ENCODE measurements at places on chromosomes 2 and 18.

DNA sequence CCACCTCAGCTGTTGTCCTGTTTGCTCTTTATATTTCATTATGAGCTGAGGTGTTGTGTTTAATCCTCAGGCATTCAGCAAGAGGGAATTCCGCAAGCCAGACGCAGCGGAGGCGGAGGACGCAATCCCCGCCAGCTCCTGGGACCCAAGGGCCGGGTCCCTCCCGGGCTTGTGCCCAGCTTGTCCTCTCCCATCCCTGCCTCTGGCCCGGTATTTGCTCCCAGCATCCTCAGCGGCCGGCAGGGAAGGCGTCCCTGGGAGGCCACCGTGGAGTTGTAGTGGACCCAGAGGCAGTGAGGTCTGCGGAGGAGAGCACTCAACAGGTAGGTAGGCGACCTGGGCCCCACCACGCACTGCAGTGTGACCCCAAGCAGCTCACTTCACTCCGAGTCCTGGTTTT lies 42.5 kb upstream of the FOSL2 start:
- no peak for DNase-seq

- peak; percentile 23 for DNase-seq
Measured at GRCh38 chr18:45664824-45665763, 49.8 kb downstream of the SLC14A2 start.

DNA sequence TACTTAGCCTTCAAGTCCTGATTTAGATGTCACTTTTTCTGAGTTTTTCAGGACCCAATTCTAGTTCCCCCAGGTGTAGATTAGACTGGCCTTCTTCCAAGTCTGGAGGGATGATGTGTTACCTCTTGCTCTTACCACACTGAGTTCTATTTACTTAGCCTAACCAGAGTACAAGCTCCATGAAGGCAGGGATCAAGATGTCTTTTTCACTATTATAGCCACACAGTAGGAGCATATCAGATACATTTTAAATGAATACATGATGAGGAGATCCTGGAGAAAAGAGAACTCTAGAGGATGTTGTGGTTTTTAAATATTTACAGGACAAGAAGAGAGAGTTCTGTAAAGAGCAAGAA lies 30.3 kb downstream of the TMEM87B start:
- no peak for DNase-seq

DNA sequence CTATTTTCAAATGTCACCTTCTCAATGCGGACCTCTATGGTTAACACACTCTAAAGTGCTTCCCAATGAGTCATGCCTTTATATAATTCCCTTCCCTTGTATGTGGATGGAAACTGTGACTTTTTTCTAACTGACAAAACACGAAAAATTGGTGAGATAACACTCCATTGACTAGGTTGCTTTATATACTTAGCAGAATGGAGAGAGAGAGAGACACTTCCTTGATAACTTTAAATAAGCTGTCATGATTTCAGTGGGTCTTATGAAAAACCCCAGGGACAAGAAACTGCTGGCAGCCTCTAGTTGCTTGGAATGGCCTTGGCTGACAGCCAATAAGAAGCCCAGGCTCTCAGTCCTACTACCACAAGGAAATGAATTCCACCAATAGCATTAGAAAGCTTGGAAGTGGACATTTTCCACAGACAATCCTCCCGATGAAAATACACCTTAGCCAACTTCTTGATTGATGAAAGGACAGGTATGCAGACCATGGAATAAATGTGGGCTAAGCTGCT lies 322.2 kb downstream of the ZNF804A start:
- no peak for DNase-seq
